ENCODE measurements at places on chromosomes 13 and 19.
A peak's percentile ranks its signal among the peaks of the same experiment; 100 is the strongest.

- no peak for DNase-seq
Observed at GRCh38 chr13:28558567-28558966, 63.6 kb upstream of the FLT1 start.

GRCh38 chr19:30733826-30734550 lies 361.8 kb downstream of the ZNF536 start:
- DNase-seq: no peak

GRCh38 chr19:17841810-17842662 lies 5.7 kb downstream of the JAK3 start:
- peak; percentile 56 for DNase-seq

GRCh38 chr13:73194310-73194709 lies 135.5 kb downstream of the KLF5 start:
- DNase-seq: no peak

DNA sequence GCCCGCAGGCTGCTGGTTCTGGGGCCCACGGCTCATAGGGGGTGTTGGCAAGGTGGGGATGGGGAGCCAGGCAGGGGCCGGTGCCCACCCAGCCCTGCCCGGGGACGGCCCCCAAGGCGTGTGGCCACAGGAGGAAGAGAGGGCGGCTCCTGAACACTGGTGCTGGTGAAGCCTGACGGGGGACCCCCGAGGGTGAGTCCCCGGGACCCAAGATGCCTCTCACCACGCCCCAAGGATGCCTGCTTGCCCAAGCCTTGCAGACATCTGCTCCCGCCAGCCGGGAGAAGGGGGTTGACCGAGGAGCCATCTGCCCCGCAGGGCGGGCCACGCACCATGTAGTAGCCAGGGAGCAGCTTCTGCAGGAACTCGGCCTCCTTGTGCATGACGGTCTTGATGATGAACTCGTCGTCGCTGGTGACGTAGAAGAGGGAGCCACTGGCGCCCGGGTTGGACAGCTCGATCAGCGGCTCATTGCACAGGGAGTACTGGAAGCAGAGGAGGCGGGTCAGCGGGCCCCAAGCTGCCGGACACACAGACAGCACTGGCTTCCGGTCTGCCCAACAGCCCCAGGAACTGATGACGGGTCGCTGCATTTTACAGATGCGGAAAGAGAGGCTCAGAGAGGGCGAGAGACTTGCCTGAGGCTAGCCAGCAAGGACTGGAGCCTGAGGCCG lies 29.6 kb upstream of the CACTIN start:
- DNase-seq: no peak

DNA sequence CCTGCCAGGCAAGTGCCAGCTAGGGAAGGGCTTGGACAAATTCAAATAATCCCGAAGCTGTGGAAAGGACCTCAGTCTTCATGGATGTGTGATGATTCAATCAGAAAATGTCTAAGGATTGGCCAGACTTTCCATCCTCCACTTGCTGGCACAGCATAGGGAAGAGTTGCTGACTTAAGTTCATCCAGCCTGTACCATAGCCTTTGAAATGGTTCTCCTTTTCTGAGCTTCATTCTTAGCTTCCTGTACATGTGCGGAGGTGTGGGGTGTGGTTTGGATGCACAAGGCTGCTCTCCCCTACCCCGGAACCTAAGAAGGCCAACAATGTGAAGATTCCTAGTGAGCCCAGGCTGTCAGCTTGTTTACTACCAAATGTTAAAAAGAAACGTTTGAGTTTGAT lies 959 bp upstream of the IGFL3 start:
- no peak for DNase-seq

DNA sequence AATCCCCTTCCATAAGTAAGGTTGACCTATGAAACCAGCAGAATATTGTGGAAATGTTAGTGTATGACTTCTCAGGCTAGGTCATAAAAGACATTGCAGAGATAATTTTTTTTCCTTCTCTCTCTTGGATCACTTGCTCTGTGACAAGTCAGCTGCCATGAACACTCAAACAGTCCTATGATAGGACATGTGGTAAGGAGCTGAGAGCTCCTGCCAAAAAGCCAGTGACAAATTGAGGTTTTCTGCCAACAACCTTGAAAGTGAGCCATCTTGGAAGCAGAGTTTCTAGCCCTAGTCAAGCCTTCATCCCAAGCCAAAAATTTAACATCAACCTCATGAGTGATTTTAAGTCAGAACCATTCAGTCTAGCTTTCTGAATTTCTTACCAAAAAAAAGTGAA lies 270.9 kb upstream of the NBEA start:
- no peak for DNase-seq

DNA sequence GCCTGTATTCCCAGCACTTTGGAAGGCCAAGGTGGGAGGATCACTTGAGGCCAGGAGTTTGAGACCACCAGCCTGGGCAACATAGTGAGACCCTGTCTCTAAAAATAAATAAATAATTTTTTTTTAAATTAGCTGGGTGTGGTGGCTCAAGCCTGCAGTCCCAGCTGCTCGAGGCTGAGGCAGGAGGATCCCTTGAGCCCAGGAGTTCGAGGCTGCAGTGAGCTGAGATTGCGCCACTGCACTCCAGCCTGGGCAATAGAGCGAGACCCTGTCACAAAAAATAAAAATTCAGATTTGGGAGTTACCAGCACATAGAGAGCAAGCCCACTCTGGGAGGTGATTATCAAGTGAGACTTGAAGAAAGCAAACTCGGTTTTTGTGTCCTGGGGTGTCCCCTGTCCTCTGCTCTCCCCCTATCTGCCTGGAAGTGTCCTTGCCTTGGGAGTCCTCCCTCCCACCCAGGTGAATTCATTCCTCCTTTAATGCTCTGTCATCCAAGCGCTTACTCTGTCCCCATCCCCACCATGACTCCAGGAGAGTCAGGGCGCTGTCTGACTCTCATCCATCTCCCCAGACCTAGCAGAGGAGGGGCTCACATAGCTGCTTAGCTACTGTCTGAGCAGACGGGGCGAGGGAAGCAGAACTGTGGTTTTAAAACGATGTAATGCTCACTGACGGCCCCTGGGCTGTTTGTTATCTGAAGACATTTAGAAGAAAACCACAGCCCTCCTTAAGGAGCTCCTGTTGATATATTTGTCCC lies 146.8 kb downstream of the STK24 start:
- no peak for DNase-seq

DNA sequence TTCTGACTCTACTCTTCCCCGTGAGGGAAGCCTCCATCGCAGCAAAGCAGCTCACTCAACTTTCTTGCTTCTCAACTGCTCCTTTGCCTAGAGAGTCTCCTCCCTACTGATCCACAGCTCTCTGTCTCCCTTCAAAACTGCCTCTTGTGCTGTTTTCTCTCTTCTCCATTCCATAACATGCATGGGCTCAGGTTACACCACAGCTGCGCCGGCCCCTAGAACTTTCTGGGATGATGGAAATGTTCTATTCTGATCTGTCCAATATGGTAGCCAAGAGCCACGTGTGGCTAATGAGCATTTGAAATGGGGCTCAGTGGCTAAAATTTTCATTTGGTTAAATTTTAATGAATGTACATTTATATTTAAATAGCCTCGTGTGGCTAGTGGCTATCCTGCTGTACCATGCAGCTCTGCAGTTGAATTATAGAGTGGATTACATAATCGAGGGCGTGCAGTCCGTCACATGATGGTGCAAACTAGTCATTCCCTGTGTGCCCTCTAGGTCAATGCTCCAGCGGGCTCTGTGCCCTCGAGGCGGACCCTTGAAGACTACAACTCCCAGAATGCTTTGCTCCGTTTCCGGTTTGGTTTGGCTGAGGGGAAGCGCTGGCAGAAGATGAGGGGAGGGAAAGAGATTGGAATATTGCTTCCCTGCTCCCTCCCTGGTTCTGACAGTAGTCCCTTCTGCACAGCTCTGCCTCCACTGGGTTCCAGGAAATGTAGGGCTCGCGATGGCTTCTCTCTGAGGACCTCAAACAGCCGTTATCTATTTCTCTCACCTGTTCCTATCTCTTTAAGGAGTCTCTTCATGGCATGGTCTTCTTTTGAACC lies 109.8 kb downstream of the CACNA1A start:
- no peak for DNase-seq

DNA sequence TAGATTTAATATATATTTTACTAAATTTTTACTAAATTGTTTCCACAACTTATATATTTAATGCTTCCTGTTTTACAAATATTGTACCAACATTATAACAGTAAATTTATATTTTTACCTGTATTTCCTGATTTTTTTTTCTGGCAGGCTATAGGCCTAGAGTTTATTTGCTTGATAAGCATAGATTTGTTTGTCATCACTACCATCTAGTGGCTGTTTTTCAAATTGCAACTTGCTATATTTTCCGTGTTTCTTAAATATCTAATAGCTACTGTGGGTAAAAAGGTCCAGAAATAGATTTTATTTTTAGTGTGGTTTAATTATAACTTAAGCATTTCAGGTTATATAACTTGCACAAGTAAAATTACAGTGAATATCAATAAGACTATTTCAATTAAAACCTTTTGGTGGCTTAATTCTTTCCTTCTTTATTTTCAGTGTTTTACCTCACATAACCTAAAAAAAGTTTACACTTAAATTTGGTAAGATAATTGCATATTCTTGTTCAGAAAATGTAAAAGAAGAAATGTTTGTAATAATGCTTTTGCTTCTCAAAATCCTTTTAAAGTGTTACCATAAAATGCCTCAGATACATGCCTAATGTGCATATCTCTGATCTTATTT lies 60.6 kb downstream of the NDFIP2 start:
- DNase-seq: no peak

- DNase-seq: no peak
Observed at GRCh38 chr19:10565028-10565566, 713 bp downstream of the KRI1 start.

GRCh38 chr19:13269348-13269747 lies 119.1 kb downstream of the IER2 start:
- DNase-seq: no peak

DNA sequence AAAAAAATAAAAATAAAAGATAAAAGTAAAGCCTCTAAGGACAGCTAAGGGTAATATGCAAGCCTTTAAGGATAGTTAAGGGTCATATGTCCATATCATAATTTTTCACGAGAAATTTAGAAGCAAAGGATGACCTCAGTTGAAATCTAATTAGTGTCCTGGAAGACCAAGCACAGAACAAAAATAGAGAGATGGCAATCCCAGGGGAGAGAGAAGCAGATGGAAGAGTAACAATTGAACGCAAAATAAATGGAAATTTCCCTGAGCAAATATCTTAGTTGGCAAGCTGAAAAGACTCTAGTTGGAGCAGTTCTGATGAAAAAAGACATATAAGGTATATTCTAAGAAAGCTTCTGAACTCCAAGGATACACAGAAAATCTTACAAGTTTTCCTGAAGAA lies 275.4 kb downstream of the NALCN start:
- DNase-seq: no peak

GRCh38 chr13:111630406-111630805 lies 310.0 kb downstream of the TEX29 start:
- no peak for DNase-seq

- DNase-seq: no peak
Observed at GRCh38 chr13:100396776-100397175, 191.8 kb downstream of the GGACT start.

GRCh38 chr19:20259615-20260014 lies 92.6 kb downstream of the ZNF486 start:
- DNase-seq: no peak

DNA sequence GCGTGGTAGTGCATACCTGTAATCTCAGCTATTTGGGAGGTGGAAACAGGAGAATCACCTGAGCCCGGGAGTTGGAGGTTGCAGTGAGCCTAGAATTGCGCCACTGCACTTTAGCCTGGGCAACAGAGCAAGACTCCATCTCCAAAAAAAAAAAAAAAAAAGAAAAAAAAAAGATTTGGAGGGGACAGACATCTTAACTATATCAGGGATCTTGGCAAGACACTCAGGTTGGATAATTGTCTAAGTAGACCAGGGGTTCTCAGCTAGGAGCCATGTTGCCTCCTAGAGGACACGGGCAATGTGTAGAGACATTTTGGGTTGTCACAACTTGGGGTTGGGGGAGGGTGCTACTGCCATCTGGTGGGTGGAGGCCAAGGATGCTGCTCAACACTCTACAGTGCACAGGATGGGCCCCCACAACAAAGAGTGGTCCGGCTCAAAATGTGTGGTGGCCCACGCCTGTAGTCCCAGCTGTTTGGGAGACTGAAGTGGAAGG lies 1.9 kb upstream of the ZNF580 start:
- no peak for DNase-seq

GRCh38 chr19:4013886-4014540 lies 6.5 kb downstream of the PIAS4 start:
- DNase-seq: no peak

DNA sequence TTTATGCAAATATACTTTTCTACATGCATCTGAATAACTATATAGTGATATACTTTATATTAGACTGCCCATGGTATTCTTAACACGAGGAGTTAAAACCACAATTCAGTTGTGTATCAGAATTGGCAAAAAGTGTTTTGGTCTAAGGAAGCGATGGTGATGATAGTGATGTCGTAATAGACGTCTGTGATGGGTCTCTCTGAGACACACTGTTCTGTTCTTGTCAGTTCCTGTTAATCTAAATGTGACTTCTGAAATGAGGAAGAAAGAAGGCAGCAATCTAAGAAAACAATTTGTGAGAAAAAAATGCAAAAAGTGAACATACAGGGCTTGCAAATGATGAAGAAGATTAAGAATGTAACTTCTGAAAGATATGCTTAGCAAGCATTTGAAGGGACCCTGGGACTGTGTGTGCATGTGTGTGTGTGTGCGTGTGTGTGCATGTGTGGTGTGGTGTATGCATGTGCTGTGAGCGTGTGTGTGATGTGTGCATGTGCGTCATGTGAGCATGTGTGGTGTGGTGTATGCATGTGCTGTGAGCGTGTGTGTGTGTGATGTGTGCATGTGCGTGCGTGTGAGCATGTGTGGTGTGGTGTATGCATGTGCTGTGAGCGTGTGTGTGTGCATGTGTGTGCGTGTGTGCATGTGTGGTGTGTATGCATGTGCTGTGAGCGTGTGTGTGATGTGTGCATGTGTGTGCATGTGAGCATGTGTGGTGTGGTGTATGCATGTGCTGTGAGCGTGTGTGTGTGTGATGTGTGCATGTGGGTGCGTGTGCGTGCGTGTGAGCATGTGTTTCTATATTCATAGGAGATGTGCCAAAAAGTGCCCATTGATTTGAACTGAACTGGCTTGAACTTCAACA lies 131.8 kb downstream of the IRS2 start:
- DNase-seq: no peak

GRCh38 chr13:25329706-25330105 lies 28.3 kb downstream of the NUP58 start:
- DNase-seq: no peak

DNA sequence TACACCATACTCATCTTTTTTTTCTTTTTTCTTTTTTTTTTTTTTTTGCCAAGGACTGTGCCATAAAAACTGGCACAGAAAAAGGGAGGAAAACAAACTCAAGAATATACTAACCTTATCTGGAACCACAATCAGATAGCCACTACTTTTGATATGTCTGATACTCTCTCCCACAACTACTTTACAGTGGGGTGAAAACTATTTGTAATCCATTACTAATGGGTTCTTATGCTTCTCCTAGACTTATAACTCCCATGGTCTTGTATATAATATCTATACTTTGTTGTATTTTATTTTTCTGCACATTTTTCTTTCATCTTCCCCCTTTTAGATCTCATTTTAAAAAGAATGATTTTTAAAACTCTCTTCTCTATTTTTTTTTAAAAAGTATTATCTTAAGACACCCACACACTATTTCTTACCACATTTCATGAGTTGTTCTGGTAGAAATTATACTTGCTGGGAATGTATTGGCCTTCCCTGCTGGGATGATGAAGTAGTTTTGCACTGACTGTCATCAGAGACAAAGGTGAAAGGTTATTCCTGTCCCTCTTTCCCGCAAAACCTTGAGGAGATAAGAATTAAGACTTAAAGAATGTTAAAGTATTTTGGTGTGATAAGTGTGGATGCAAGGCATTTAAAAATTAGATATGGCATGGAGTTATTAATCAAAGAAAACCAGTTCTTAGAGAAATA lies 146.7 kb upstream of the KLF12 start:
- no peak for DNase-seq

Measured in stimulated activated CD4-positive, alpha-beta T cell treated with anti-CD3 and anti-CD28 coated beads, Interleukin-1b, Interleukin-23, amount 100 ng/mL, for 1 hour (primary cell).